NCI-H1436 treated with DMSO at 0.1 percent for 48 hours (cell line): ENCODE measurements at places on chromosomes 2 and 18.

- DNase-seq, result no peak
Measured at GRCh38 chr18:31884020-31884419, 58.9 kb downstream of the TRAPPC8 start.

GRCh38 chr2:3097804-3098203, 279.8 kb downstream of the EIPR1 start:
- DNase-seq, result no peak

DNA sequence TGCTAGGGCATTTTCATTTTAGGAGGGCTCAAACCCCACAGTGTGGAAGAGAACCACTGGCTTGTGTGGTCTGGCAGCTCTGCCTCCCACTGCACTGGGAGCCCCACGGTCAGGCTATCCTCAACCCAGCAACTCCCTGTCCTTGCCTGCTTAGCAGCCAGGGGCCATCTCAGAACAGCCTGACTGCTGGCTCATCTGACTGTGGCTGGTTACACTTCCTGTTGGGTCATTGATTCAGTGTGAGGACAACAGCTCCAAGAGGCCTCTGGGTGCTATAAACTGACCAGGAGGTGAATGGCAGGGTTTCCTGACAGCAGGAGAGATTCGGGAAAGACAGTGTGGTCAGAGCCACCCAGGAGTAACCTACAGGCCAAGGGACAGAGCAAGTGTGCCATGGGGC, 40.1 kb downstream of the AMER3 start:
- no peak for DNase-seq

- no peak for DNase-seq
Measured at GRCh38 chr2:226703514-226703913, 96.1 kb downstream of the IRS1 start.
